ENCODE measurements at places on chromosomes 11 and 22.

GRCh38 chr22:28620244-28620922 is 59.3 kb downstream of the TTC28 start:
- DNase-seq = no peak

GRCh38 chr11:37571246-37571645 is 973.2 kb upstream of the RAG2 start:
- DNase-seq = no peak

GRCh38 chr11:65301491-65302329 is 13.0 kb upstream of the CDC42EP2 start:
- no peak for DNase-seq

GRCh38 chr22:28018461-28018927 is 99.4 kb upstream of the PITPNB start:
- DNase-seq = no peak

DNA sequence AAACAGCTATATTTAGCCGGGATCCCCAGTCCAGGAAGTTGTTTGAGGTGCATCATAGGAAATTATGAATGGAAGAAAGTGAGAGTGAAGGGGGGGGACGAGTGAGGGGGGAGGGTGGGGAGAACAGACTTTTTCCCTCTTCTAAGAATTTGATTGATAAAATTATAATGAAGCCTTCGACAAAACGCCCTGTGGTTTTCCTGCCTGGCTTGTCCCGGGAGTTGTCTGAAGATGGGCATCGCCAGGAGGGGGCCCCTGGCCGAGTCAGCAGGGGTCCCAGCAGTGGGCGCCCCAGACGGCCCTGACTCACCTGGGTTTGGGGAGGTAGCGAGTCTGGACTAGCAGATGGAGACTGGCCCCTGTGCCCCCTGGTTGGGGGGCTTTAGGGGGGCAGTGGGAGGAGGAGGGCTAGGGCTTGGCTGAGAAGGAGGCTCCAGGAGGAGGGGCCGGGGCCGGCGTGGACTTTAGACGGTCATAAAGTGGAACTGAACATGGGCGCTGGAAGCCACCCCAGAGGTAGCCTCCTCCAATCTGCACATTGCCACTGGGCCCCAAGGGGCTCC is 336 bp upstream of the LIF start:
- no peak for DNase-seq

GRCh38 chr11:132114185-132114584 is 743.8 kb downstream of the NTM start:
- no peak for DNase-seq

- DNase-seq = peak; percentile 17
Observed at GRCh38 chr22:37745548-37746365, 48.9 kb downstream of the TRIOBP start.

DNA sequence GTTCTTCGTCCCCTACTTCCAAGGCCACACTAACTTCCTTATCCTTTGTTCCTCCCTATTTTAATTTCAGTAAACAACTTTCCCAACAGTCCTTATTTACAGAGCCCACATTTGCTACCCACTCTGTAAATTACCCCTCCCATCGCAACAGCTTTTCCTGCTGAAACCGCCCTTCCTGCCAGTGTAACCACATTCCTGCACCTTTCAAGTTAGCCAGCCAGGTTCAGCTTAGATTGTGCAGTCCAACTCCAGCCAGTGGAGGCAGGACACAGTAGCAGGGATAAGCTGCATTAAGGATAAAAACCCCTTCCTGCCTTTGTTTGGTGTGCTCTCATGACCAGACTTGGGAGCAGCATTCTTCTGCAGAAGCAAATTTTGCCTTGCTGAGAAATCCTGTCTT is 768.3 kb upstream of the ARHGAP42 start:
- no peak for DNase-seq

All from AG04449 (cell line).